Left ventricle myocardium superior (tissue), 1 donor: ENCODE measurements at places on chromosomes 2 and 18. TPM values are rescaled to one million over a fixed set of nuclear protein-coding genes. Genes with fewer than 3 reads are reported as not detected.
A peak's percentile ranks its signal among the peaks of the same experiment; 100 is the strongest.

- peak; percentile 59 for DNase-seq
These were observed 176.3 kb downstream of the INHBB start for GRCh38 chr2:120522151-120522751.

DNA sequence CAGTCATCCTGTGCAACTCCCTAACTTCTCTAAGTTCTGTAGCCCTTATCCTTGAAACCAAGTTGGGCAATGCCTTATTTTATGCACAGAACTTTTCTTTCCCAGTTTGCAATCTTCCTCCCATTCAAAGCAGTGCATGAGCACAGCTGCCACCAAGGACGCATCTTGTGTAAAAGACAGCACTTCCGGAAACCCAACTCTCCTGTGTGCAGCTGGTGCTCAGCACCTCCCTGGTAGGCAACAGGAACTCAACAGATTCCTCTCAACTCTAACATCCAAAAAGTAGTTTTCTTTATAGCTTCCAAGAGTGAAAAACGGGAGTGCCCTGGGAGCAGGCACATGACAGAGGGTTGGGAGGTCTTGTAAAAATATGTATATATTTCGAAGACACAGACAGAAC, 2.2 kb downstream of the TMEM18 start:
- no peak for DNase-seq

DNA sequence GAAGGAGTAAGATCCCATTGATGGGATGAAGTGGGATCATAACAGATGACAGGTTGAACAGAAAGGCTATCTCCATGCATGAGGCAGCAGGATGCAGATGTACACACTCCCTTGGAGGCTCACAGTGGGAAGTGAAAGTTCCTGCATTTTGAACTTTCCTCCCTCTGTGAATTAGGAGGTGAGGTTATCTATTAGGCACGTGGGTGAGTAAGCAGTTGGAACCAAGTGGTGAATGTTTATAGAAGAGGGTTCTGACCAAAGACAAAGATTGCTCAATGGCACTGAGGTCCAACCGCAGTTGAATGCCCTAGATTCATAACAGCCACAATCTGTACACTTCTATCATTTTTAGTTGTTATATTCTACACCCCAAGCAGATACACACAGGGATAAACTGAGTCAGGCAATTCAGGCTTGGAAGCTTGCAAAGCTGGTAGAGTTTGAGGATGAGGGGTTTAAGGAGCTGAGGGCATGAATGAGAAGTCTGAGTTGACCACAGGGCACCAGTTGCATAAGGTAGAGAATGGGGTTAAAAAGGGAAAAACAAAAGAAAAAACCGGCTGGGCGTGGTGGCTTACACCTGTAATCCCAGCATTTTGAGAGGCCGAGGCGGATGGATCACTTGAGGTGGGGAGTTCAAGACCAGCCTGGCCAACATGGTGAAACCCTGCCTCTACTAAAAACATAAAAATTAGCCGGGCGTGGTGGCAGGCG, 7.1 kb upstream of the KCMF1 start:
- DNase-seq: no peak

ACMSD gene
- total RNA-seq: not detected

NEDD4L gene
- total RNA-seq: 67.4 TPM

GRCh38 chr2:240245184-240245583, 104.7 kb upstream of the OTOS start:
- no peak for DNase-seq

ABCA12 gene
- not detected for total RNA-seq

GRCh38 chr18:10421859-10422258, 32.6 kb upstream of the APCDD1 start:
- DNase-seq: no peak

DNA sequence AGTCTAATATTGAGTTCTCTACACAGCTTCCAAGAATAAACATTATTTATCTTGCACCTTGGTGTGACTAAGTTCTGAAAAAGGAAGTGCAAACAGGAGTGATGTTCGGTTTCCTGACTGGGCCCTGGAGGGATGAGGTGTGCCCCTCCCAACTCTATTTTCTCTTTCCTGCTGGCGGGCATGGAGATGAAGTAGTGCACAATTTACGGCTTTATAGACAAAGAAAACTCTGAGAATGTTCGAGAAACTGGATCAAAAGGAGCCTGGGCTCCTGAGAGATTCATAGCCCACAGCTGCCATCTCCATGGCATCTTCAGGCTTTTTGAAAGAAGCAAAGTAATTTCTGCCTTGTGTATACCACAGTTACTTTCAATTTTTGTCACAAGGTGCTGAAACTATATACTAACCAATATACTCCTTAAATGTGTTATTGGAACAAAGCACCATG, 22.3 kb downstream of the LRATD1 start:
- no peak for DNase-seq

DNA sequence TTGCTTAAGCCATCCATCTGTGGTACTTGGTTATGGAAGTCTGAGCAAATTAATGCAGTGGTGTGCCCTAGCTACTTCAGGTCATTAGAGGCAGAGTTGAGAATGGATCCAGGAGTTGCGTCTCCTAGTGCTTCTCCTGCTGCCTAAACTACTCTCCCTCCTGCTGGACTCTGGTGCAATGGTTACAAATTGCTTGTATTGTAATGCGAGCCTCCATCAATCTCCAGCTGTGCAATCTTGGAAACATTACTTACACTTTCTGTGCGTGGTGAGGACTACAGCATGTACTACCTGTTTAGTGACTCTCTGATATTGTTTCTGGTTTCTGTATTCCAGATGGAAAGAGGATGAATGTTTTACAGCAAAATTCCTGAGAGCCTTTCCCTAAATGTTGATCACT, 119.0 kb upstream of the CYRIA start:
- no peak for DNase-seq

- no peak for DNase-seq
These were observed 149.6 kb upstream of the SMAD7 start for GRCh38 chr18:49100226-49100968.
